ENCODE measurements at places on chromosomes 1 and 21.

GRCh38 chr21:41973861-41974751, 20.3 kb upstream of the C2CD2 start:
- no peak for DNase-seq

GRCh38 chr1:189851806-189852367, 625.8 kb downstream of the BRINP3 start:
- no peak for DNase-seq

DNA sequence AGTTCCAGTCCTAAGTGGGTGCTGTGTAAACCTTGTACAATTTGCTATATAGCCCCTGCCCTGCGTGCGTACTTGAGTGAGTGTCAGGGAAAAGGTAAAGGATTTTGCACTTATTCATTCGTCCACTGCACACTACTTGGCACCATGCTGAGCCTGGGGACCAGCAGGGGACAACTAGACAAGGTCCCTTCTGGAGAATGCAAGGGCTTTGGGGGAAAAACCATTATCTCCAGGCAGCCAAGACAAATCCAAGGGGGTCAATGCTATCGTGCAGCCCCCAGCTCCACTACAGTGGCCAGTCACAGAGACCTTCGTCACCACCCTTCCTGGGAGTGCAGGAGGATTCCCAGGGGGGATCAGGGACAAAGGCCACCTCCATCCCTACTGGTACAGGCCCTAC, 39.7 kb downstream of the MATN1 start:
- no peak for DNase-seq

DNA sequence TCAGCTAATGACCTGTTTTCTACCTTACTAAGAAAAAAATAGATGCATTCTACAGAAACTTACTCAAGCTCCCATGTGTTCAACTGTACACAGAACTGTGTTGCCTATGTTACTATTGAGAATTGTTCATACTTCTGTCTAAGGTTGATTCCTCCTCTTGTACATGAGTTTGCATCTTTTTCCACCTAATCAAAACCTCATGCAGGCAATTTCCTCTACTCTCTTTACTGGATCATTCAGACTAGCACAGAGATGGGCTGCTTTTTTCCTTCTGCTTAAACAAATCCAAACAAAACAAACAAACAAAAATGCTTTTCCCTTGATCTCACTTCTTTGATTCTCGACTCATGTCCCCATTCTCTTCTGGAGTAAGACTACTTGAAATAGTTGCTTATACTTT, 58.8 kb upstream of the PTGFR start:
- DNase-seq = no peak

GRCh38 chr1:224632381-224632871, 16.3 kb downstream of the CNIH3 start:
- no peak for DNase-seq

GRCh38 chr1:2340918-2341254, 50.5 kb downstream of the MORN1 start:
- no peak for DNase-seq

DNA sequence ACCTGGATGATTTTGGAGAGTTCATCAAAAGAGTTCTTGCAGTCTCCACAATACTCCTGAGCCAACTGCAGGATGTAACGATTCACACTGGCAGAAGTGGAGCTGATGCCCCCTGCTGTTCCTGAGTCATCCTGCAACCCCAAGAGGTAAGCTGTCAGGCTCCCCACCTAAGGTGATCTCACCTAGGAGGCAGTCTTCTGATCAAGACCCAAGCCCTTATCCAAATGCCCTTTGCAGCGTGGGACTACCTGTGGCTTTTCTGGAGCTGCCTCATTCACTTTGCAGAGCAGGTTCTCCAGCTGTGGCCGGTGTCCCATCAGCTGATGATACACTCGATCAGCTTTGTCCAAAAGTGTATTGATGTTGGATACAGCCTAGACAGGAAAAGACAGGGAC, 96.4 kb downstream of the UBR4 start:
- DNase-seq = peak; percentile 28
